ENCODE measurements at places on chromosomes 16 and 17.

GRCh38 chr16:13313351-13313750 is 412.0 kb downstream of the SHISA9 start:
- DNase-seq, result no peak

GRCh38 chr17:10616502-10617119 is 40.5 kb downstream of the MYH3 start:
- peak; percentile 88 for DNase-seq

GRCh38 chr17:62751060-62751691 is 56.9 kb downstream of the MARCHF10 start:
- DNase-seq, result no peak

GRCh38 chr16:2519711-2520080 is 475 bp upstream of the AMDHD2 start:
- DNase-seq, result no peak

- peak; percentile 46 for DNase-seq
These were observed 775 bp downstream of the SPIRE2 start for GRCh38 chr16:89828870-89829629.

- DNase-seq, result no peak
These were observed 3.2 kb downstream of the ZC3H7A start for GRCh38 chr16:11793840-11794239.

DNA sequence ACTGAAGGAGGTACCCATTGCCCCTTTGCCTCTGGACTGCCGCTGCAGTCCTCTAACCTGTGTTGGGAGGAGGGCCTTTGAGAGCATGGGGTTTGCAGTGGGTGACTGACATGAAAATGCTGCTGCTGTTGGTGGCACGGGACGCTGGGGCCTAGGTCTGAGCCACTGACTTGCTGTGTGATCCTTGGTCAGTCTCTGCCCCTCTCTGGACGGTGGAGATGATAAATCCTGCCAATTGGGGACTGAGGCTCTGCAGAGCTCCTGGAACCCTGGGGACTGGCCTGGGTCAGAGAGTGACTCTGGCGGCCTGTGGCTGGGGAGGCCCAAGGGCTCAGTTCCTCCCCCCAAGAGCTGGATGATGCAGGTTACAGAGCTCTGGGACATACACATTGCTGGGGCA is 6.1 kb upstream of the PYDC1 start:
- DNase-seq, result no peak

GRCh38 chr17:56679777-56680422 is 86.4 kb downstream of the NOG start:
- DNase-seq, result no peak

GRCh38 chr17:77374170-77374936 is 233.6 kb downstream of the SEC14L1 start:
- peak; percentile 92 for DNase-seq

GRCh38 chr17:48752399-48753288 is 24.1 kb upstream of the HOXB13 start:
- no peak for DNase-seq

DNA sequence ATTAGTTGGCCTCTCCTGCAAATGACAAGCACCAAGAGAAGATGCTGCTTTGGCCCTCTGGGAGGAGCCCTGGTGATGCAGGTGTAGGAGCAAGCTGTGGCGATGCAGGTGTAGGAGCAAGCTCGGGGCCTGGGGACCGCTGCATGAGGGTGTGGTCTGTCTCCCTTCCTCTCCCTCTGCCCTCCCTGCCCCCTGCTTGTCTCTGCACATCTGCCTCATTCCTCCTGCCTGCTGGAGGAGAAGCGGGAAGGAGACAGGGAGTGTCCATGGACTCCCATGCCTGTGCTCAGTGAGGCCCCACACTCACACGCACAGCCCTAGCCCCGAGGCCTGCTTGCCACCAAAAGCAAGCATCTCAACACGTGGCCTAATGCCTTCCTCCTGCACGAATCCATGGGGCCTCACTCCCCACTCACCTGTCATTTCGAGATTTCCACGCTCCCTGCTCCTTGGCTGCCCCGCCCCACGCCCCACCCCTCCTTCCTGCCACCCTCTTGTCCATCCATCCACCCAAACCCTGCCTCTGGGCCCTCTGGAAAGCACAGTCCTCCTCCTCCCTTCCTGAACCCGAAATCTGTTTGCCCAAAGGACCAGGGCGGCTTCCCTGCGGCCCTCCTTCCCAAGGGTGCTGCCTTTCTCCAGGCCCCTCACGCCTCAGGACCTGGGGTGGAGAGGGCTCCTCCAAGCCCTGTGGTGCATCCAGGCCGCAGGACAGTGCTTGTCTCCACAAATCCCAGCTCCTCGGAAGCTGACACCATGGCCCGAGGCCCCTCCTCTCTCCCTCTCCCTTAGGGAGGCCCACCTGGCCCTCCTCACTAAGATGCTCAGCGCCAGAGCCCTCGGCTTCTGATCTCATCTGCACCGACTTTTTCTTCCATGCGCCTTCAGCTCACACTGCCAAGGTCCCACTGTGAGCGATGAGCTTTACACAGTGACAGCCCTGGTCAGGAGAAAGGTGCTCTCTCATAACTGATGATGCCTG is 11.8 kb upstream of the ALDH3A1 start:
- no peak for DNase-seq

DNA sequence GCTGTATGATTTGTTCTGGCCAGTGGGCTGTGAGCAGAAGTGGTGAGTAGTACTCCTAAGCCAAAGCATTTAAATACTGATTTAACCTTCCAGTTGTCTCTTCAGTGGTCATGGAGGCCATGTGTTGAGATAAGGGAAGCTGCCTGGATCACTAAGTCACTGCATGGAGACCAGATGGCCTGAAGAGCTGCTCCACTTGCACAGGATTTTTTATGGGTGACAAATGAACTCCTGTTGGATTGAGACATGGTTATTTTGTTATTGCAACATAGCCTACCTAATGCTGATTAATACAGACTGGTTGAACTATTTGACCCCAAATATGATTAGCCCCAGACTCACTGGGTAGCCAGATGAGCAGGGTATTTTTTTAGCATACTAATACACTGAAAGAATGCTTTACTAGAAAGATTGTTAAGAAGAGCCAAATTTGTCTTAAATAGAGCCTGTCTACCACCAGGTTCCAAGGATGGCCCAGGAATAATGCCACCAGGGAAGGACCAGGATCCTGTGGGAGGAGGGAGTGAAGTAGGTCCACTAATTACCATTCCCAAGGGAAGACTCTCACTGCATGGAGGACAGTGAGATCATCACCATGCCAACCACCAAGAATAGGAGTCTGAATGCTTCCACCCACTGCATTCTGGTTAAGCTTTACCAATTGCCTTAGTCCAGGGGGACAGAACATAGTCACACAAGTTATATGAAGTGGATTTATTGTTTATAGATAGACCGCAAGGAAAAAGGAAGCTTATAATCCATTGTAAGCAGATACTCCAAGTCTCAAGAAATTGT is 187.4 kb upstream of the IRX6 start:
- no peak for DNase-seq

DNA sequence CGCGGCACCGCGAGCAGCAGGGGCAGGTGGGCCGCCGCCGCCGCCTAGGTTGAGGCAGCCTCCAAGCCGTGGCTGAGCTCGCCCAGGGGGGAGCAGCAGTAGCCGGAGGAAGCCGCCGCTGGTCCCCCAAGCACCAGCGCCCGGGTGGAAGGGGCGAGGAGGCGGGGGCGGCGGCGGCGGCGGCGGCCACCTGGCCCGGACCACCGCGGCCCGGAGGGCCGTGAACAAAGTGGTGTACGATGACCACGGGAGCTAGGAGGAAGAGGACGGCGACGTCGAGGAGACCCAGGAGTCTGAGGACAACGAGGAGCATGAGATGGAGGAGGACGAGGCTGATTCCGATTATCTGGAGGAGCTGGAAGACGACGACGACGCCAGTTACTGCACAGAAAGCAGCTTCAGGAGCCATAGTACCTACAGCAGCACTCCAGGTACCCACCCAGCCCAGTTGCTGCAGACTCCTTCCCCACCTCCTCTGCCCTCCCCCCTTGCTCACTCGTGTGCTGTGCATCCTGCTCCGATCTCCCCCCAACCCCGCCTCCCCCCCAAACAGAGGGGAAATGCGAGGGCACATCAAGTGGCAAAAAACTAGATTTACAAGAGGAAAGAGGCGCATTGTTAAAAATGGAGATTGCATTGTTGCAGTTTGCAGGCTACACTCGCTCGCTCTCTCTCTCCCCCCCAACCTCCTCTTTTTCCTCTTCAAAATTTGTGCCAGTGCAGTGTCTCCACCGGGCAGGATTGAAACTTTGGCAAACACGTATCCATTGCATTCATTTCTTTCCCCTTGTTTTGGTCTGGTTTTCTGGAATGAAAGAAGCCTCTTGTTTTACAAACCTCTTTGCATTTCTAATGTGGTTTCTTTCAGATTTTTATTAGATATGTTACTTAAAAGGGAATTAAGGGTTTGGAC is 41.8 kb upstream of the AMZ2 start:
- DNase-seq, result peak; percentile 75

GRCh38 chr16:57203451-57203850 is 17.3 kb downstream of the RSPRY1 start:
- DNase-seq, result no peak

GRCh38 chr17:44555099-44555498 is 2.2 kb upstream of the FZD2 start:
- DNase-seq, result peak; percentile 59

- DNase-seq, result no peak
These were observed 25.3 kb downstream of the BFAR start for GRCh38 chr16:14658063-14658462.

DNA sequence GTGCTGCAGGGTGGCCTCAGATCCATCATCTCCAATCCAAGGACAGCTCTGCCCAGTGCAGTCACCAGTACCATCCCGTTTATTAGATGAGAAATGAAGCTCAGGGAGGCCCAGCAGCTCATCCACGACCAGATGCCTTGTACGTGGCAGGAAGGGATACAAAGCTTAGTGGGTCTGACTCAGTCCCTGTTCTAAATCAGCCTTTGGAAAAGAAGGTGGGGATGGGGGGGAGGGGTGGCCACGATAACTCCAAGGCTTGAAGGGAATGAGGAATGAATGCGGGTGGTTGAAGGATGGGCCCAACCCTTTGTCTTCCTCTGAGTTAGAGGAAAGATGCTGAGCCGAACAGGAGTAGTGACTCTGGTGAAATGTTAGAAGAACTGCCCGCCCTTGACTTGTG is 25.8 kb downstream of the LLGL2 start:
- no peak for DNase-seq

GRCh38 chr16:82301146-82301755 is 131.2 kb upstream of the MPHOSPH6 start:
- DNase-seq, result no peak

DNA sequence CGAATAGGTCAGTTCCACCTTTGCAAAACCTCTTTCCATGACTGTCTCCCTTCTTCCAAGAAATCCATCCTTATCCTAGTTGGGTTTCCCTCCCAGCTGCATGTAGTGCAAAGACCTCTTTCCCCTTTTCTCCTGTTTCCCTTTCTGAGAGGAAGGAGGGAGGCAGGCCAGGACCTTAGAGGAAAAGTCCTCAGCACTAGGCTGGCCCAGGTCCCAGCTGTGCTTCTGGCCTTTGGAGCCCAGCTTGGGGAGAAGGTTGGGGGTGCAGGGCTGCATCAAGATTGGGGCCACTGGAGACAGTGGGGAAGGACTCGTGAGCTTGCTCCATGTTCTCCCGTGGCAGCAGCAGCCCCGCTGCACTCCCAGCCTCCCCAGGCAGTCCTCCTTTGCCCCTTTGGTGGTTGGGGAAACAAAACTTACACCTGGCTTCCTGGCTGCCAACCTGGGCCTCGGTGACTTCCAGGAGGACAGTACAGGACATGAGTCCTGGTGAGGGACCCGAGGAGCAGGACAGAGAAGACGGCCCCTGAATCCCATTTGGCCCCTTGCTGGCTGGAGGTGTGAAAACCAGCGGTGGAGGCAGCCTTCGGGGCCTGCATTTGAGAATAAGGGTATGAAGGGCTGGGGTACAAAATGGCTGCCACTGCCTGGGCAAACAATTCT is 481 bp downstream of the HEXIM2 start:
- DNase-seq, result no peak

DNA sequence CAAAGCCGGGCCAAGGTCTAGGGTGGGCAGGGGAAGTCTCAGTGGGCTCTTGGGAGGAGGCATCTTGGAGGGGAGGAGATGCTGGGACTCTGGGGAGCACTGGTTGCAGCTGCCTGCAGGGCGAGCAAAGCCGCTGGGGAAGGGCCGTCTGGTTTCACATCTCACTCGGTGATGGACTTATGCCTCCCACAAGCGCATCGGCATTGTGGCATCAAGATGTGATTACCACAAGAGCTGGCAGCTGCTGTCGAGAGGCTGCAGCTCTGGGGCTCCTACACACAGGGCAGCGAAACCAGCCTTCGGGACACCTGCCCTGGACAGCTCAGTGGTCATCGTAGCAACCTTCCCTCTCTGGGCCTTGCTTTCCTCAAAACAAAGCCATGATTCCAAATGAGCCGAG is 3.1 kb upstream of the KCNJ12 start:
- no peak for DNase-seq

- DNase-seq, result no peak
These were observed 3.3 kb upstream of the SBK1 start for GRCh38 chr16:28289048-28289447.

- no peak for DNase-seq
These were observed 2.9 kb upstream of the RANGRF start for GRCh38 chr17:8285270-8286181.

- no peak for DNase-seq
These were observed 81.7 kb downstream of the WIPI1 start for GRCh38 chr17:68375566-68375965.

DNA sequence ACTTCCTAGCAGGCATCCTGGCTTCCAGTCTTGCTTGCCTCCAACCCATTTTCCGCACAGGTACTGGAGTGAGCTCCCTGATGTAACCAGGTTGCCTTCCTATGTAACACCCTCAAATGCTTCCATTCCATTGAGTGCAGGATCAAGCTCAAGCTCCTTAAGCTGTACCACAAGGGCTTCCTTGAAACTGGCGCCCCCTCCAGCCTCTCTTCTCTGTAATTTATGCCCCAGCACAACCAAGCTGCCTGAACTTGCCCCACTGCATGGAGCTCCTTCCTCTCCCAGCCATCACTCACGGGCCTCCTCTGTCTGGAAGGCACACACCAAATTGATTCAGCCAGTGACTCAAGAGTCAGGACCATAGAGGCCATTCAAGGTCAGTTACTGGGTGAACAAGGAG is 234.8 kb upstream of the RPL38 start:
- DNase-seq, result no peak

DNA sequence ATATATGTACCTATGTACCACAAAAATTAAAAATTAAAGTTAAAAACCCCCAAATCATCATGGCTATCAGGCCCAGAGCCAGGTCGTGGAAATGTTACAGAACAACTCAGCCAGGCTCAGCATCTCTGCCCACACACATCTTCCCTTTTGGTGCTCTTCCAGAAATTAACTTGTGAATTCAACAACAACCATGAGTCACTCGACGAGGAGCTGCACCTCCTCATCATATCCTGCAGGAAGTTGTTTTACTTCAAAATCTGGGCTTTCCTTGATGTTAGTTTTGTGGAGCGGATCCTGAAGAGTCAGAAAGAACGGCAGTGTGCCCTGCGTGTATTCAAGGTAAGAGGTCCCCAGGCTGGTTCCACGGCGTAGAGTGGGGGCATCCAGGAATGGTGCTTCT is 10.6 kb downstream of the FBXO39 start:
- no peak for DNase-seq

- DNase-seq, result peak; percentile 38
These were observed 13.2 kb downstream of the MAF start for GRCh38 chr16:79587296-79587695.
